ENCODE measurements at places on chromosomes 7 and 10.

DNA sequence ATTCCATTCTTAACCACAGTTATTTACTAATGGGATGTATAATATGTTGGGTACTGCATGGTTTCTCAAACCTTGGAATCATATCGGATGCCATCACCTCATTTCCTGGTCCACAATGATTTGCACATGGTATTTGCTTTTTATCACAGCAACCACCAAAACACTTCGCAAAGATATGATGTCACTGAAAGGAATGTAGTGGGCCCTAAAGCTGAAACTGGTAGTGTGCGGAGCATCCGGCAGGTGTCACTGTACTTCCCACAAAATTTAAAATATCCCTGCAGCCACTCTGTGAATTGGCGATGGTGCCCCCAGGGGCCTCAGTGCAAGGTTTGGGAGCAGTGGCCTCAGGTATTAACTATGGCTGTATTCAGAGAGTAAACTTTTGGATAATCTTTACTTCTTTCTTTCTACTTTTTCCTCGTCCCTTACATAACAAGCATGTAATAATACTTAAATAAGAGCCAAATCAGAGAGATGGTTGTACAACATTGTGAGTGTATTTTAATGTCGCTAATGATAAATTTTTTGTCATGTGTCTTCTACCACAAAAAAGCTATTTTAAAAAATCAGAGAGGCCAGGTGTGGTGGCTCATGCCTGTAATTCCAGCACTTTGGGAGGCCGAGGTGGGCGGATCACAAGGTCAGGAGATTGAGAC lies 66.2 kb downstream of the FAM241B start:
- no peak for DNase-seq

DNA sequence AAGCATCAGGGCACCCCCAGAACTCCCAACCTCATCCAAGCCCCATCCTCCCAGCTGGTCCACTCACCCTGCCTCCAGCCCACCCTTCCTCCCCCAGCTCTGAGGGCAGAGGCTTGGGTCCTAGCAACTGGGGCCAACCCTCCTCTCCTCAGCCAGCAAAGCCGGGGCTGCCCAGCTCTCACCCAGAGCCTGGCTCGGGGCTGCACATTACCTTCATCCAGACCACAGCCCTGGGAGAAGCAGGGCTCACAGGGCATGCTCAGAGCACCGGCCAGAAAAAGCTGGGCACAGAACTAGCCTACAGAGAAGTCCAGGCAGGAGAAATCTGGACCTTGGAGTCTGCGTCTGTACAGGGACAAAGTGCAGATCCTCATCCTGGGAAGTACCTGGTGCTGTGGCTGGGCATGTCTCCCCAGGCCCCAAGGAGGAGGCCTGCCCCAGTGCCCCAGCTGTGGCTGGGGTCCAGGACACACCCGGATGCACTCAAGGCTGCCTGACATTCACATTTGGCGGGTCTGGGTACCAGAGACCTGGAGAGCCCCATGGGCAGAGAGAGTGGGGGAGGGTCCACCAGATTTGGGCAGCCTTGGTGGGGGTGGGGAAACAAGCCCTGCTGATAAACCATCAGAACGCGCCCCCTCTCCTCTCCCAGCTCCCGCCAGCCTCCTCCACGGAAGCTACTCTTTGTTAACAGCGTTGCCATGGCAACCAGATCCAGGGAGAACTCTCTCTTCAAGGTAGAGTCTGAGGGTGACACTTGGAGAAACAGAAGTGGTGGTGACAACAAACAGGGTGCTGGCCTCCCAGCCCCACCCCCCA lies 5.1 kb downstream of the RASGEF1A start:
- DNase-seq, result no peak

DNA sequence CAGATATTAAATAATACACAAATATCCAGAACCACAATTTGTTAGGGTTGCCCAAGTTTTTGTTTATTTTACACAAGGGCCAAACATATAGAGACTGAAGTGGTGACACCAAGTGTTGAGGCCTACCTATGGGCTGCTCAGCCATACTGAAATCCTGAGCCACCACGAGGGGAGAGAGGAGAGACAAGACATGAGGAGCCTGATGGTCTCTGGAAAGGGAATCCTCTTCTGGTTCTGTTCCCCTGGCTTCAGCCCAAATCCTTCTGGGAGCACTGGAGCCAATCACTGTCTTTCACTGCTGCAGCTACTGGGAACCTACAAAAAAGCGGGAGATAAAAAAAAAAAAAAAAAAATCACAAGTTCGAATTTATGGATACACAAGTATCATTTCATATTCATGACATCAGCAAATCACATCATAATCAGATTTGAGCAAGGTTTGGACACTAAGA lies 1.9 kb downstream of the SKIDA1 start:
- DNase-seq, result no peak

GRCh38 chr7:82810558-82811259 lies 352.0 kb downstream of the PCLO start:
- DNase-seq, result no peak

- no peak for DNase-seq
Observed at GRCh38 chr10:73892310-73893030, 18.1 kb upstream of the CAMK2G start.
